ENCODE measurements at places on chromosomes 3 and 15. TPM values are rescaled to one million over a fixed set of nuclear protein-coding genes. Genes with fewer than 3 reads are reported as not detected.

DNA sequence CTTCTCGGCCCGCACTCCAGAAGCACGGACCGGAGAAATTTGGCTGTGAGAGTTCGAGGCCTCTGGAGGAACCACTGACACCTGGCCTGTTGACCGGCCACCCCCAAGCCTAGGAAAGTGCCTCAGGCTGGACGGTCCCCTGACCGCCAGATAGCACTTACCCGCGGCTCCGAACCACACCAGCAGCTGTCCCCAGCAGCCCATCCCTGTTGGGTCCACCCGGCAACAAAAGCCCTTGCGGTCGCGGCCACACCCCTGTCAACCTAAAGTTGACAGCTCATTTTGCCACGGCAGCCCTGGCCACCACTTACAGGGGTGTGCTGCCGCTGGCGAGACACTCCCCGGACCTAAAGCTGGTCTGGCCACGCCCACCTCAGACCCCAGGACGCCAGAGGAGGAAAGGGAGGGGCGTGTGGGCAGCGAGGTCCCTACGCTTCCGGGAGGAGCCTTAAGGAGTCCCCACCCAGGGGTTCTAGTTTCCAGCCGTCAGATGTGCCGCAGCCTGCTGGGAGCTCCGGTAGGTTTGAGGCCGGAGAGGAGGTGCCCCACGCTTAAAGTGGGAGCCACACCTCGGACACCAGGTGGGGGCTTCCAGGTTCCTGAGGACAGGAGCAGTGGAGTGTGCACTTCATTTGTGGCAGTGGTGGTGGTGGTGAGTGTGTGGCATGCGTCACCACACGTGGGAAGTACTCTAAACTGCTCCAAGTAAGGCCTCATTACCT, at the start of gene LTK:
TSS of gene LTK (minus strand) at position 322 of the 722 bp plus-strand sequence. CDS start at position 204, 118 bp downstream.
- peaks cover 21% of the 10 kb centered on the region for H3K4me1 ChIP-seq
- H3K27ac ChIP-seq = no peak within 1 kb of the TSS
- H3K36me3 ChIP-seq = no peaks in the 10 kb centered on the region
- peak; percentile 69 for DNase-seq
- no peak within 1 kb of the TSS for H3K4me3 ChIP-seq
- peaks cover 46% of the 10 kb centered on the region for H3K27me3 ChIP-seq

DNA sequence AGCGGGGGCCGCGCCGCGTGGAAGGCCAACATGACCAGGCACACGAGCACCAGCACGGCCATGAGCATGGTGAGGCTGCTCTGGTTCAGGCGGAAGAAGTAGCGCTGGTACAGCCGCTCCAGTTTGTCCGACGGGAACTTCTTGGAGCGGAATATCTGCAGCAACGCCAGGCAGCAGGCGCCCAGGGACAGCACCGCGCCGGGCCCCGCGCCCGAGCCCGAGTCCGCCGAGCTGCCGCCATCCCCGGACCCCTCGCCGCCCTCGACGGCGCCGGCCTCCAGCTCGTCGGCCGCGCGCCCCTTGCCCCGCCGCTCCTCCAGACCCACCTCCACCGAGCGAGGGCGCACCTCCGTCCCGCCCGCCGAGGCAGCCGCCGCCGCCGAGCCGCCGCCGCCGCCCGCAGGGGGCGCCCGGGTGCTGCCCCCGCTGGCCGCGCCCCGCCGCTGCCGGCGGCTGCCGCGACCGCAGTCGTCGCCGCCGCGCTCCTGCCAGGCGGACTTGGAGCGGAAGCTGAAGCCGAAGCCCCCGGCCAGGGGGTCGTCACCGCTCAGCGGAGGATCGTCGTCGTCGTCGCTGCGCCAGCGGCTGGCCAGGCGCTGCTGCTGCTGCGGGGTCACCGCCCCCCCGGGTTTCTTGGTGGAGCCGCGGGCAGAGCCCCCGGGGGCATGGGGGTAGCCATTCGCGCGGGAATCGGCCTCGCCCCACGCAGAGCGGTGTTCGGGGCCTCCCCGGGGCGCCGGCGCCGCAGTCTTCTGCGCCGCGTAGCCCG, 957 bp downstream of the ADCY5 start:
- H3K4me1 ChIP-seq = peaks cover 11% of the 10 kb centered on the region
- H3K27ac ChIP-seq = no peak overlapping the region
- DNase-seq = peak; percentile 74

GRCh38 chr3:79361748-79362378, 405.9 kb downstream of the ROBO1 start:
- H3K27ac ChIP-seq = no peak overlapping the region
- DNase-seq = peak; percentile 69
- H3K4me1 ChIP-seq = no peaks in the 10 kb centered on the region
- peaks cover 8% of the 10 kb centered on the region for H3K27me3 ChIP-seq
- H3K4me3 ChIP-seq = no peak overlapping the region

GRCh38 chr3:185712337-185712736, 112.5 kb downstream of the IGF2BP2 start:
- no peak for DNase-seq
- H3K27ac ChIP-seq = peak overlapping the region; percentile 27
- H3K4me3 ChIP-seq = no peak overlapping the region
- H3K36me3 ChIP-seq = no peaks in the 10 kb centered on the region
- H3K4me1 ChIP-seq = peaks cover 44% of the 10 kb centered on the region
- no peaks in the 10 kb centered on the region for H3K27me3 ChIP-seq

DNA sequence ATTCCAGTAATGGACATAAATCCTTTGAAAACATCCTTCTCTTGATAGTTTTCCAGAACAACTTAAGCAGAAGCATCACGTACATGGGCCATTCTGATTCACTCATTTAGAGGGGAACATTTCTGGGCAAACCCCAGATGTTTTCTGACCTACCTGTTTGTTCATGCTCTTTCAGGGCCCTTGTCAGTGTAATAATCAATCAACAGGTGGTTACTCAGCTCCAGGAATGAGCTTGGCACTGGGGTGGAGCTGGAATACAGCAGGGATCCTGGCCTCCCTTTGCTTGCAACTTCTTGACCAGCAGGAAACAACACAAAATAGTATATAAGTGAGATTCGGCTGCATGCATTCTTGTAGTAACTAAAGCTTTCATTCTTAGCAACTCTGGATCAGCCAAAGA, 9.2 kb upstream of the UBE2E1 start:
- no peaks in the 10 kb centered on the region for H3K36me3 ChIP-seq
- no peaks in the 10 kb centered on the region for H3K27me3 ChIP-seq
- no peak overlapping the region for H3K27ac ChIP-seq
- no peak overlapping the region for H3K4me3 ChIP-seq
- H3K4me1 ChIP-seq = no peaks in the 10 kb centered on the region

- no peak overlapping the region for H3K27ac ChIP-seq
- H3K4me3 ChIP-seq = no peak overlapping the region
- H3K36me3 ChIP-seq = no peaks in the 10 kb centered on the region
- no peaks in the 10 kb centered on the region for H3K4me1 ChIP-seq
- DNase-seq = peak; percentile 29
Observed at GRCh38 chr15:61141497-61142125, 87.5 kb downstream of the RORA start.

Gene STXBP5L
- 0.24 TPM for total RNA-seq

DNA sequence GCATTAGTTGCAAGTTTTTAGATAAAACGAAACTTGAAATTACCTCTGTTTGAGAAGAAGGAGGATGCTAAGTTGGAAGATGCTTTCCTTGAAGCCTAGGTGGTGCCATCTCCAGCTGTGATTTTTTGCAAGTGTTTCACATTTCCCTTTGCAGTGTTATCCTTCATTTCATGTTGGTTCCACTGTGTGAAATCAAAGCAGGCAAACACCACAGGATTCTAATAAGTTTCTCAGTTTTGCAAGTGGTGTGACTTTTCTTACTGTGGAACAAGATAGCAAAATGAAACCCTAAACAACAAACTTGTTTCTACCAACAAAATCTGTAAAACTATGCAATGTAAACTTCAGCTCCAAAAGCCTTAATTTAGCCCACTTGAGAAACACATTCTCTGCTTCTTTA, 260.9 kb downstream of the OXSM start:
- H3K4me1 ChIP-seq = no peaks in the 10 kb centered on the region
- no peaks in the 10 kb centered on the region for H3K27me3 ChIP-seq
- H3K4me3 ChIP-seq = no peak overlapping the region
- H3K27ac ChIP-seq = no peak overlapping the region
- no peaks in the 10 kb centered on the region for H3K36me3 ChIP-seq

Gene EFCC1
- total RNA-seq = 0.23 TPM

Measured in hepatocyte (in vitro differentiated cells).